Activated T-helper 2 cell treated with anti-CD3 and anti-CD28 coated beads, Interferon-gamma antibody, Interleukin-2, Interleukin-4, amounts not matched to agents 10 μg/mL and 5 μg/mL and 100 μg/mL, durations not matched to agents 14 hours and 24 hours and 36 hours (primary cell): ENCODE measurements at places on chromosomes 11 and 22. TPM values are rescaled to one million over a fixed set of nuclear protein-coding genes. Genes with fewer than 3 reads are reported as not detected.

APOA5 gene
- total RNA-seq: not detected in 2 replicates

GALNT18 gene
- 5.0 and 5.5 TPM in 2 replicates for total RNA-seq

GRCh38 chr11:1682225-1682905 is 14.6 kb upstream of the KRTAP5-6 start:
- DNase-seq: no peak

FAT3 gene
- under 0.01 and 0.02 TPM in 2 replicates for total RNA-seq

PICALM gene
- 193 and 213 TPM in 2 replicates for total RNA-seq

GRCh38 chr11:84292006-84292405 is 1005.8 kb upstream of the CCDC90B start:
- DNase-seq: no peak

DNA sequence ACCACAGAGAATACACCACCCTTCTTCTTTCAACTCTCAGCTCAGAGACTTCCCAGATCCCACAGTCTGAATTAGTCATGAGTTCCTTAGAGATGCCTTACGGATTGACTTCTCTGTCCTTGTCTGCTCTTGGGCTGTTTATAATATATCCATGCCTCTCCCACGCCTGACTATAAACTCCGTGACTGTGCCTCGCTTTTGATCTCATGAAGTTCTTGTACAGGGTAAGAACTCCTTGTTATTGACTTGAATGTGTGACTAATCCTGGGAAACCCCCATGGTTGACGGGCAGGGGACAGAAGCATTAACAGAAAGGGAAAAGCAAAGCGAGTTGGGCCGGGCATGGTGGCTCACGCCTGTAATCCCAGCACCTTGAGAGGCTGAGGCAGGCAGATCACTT is 62.4 kb upstream of the POU2AF1 start:
- no peak for DNase-seq
